ENCODE measurements at places on chromosomes 4 and X.
A peak's percentile ranks its signal among the peaks of the same experiment; 100 is the strongest.

GRCh38 chr4:125135652-125136051, 179.1 kb upstream of the FAT4 start:
- no peak for DNase-seq

- no peak for DNase-seq
Measured at GRCh38 chrX:99397879-99398278, 1012.2 kb downstream of the PCDH19 start.

DNA sequence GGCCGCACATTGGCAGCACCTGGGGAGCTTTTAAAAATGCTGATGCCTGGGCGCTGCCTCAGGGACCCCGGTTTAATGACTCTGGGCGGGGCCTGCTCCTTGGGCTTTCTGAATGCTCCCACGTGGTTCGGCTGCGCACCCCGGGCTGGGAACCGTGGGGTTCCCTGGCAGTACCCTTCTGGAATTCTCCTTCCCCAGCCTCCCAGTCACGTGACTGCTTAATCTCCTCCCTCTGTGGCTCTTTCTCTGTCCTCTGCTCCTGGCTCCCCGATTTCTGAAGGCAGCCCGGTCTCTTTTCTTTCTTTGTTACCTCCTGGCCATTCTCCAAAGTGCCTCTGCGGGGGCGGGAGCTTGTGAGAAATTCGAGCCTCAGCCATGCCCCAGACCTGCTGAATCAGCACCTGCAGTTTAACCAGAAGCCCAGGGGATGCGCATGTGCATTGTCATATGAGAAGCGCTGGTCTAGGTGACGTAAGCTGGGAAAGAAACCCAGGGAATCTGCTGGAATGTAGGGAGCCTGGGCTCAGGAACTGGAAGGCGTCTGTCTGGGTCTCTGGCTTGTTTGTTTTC, 16.6 kb downstream of the CLCN4 start:
- no peak for DNase-seq

DNA sequence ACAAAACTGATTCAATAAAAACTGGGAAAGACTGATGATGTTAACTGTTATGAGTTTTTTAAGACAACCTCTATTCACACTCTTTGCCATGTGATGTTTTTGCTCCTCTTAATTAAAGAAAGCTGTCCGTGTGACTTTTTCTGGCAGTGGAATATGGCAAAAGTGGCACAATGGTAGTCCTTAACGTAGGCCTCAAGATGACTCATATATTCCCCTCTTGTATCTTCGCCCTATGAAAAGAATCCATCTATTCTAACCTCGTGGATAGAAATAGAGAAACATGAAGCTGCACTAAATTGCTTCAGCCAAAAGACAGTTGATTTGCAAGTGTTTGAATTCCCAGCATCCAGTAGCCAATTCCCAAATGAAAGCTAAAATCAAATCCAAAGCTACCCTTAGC, 603.8 kb upstream of the PCDH7 start:
- no peak for DNase-seq

- no peak for DNase-seq
Measured at GRCh38 chrX:82757614-82758013, 750.5 kb upstream of the POU3F4 start.

DNA sequence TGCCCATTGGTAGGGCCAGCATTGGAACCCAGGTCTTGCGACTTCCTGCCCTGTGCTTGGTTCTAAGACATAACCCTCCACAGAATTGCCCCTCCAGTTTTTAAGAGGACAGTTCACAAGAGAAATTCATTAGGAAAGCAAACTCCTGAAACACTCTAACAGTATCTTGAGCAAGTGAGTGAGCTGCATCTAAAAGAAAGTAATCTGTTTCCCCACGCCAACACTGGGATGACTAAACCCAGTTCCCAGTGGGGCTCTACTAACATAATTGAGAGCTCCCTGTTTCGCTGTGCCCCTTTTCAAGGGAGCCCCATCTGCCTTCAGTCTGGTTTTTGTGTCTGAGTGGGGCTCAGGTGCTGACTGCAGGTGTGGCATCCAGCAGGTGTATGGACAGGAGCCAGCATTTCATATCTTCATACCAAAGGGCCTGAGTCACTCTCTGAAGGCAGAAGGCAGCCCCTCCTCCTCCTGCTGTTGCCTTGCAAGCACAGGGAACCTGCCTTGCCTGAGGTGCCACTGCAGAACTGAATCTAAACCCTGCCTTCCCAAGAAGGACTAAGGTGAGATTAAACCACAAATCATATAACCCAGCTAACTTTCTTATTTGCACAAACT, 8.0 kb downstream of the AMOT start:
- peak; percentile 60 for DNase-seq

- peak; percentile 49 for DNase-seq
Measured at GRCh38 chr4:48375651-48376304, 34.4 kb downstream of the SLAIN2 start.

DNA sequence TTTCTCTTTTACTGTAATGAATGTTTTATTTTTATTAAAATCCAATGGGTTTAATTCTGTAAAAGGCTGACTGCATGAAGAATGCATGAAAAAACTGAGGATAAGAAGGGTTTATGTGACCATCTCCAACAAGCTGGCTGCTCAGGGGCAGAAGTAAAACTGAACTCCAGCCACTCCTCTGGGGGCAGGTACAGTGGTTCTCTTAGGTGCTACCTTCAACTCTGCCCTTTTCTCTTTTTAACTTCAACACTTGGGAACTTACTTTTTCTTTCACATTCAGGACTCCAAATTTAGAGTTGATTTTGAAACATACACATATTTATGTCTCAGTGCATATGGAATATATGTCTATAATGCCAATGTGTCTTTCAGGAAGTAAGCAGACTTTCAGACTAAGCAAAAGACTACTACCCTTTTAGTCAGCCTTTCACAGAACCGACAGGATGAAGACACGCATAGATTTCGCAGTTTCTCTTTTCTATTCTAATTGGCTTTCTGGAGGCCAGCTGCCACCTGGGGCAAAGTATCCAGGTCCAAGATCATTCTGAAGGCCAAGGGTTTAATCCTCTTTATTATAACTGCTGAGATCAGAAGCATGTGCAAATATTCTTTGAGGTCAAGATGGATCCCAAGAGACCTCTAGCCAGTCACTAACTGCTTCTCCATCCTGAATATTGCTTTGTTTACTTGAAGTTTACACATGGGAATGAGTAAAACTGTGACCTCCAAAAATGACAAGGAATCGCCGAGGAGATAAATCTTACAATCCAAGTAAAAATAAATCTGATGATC, 30.7 kb downstream of the HS3ST1 start:
- no peak for DNase-seq

DNA sequence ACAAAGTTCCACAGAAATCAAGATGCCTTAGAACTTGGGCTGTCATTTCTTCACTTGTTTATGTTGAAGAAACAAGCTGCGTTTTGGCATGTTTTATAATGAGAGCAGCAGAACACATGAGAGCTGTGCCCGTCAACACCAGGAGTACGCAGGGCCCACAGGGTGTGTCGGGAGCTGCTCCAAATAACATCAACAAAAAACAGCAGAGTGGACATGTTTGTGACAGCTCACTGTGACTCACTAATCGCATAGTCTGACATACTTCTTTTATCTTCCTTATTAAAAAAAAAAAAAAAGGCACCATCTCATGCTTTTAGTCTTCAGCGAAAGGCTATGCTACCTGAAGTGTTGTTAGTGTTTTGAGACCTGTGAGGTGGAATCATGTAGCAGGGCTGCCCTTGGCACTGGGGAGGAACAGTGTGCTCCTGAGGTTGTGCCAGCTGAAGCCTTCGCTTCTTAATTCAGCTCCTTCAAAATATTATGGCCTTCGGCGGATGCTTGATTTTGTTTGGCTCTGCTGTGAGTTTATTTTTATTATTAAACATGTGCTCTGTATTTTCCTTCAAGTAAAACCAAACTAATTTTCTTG, 32.8 kb downstream of the FHDC1 start:
- DNase-seq = no peak

DNA sequence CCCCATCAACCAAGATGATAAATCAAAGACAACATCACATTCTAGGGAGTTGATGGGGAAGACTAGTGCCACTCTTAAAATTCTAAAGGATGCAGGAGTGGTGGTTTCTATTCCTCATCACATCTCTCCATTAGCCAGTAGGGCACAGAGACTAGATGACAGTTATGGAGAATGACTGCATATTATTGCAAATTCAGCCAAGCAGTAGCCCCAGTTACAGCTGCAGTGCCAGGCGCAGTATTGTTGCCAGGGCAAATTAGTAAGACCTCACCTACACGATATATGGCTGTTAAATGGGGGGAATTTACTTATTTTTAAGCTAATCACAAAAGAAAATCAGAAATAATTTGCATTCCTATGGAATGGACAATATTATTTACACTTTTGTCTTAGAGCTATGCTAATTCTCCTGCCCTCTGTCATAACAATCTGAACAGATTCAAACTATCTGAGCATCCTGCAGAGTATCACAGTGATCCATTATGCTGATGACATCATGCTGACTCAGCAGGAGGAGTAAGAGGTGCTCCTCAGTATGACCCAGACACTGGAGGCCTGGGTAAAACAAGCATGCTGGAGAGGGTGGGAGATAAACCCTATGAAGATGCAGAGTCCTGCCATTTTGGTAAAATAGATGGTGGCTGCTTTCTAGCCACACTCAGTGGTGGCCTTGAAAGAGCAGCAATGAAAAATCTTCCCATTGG, 24.7 kb downstream of the ETNPPL start:
- DNase-seq = no peak

GRCh38 chr4:148259841-148260240, 182.4 kb downstream of the NR3C2 start:
- DNase-seq = no peak

- DNase-seq = no peak
Measured at GRCh38 chr4:113684534-113685091, 76.9 kb downstream of the CAMK2D start.

DNA sequence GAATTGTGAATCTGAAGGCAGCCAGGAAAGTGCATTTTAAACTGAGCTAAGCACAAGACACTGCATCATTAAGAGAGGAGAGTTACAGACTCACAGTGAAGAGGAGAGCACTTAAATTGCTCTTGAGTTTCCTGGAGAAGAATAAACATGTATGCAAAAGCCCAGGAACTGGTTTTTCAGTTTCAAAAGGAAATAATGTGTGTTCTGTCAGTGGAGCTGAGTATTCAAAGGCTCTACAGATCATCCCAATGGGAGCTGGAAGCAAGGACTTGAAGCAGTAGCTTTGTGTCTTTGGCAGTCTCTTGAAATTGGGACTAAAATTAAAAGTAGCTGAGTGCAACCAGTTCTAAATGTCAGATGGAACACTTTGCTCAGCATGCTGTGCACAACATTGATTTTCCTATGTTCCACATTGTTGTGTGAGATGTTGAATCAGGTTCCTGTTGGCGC, 147.5 kb upstream of the ANK2 start:
- peak; percentile 4 for DNase-seq

DNA sequence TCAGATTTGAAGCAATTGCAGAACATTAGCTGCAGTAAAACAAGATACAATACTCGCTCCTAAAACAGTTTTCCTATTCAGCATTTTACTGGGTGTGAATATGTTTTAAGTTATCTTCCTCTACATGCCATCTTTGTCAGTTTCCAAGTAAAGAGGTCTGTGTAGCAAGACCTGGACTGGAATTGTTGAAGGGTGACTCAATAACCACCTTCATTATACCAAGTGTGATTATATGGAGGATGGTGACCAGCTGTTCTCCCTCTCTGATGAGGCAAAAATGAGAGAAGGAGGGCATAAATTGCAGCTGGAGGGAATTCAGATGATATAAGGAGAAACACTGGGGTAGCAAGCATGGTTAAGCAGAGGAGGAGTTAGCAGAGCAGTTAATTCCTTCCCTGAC, 922.1 kb upstream of the SLIT2 start:
- no peak for DNase-seq

DNA sequence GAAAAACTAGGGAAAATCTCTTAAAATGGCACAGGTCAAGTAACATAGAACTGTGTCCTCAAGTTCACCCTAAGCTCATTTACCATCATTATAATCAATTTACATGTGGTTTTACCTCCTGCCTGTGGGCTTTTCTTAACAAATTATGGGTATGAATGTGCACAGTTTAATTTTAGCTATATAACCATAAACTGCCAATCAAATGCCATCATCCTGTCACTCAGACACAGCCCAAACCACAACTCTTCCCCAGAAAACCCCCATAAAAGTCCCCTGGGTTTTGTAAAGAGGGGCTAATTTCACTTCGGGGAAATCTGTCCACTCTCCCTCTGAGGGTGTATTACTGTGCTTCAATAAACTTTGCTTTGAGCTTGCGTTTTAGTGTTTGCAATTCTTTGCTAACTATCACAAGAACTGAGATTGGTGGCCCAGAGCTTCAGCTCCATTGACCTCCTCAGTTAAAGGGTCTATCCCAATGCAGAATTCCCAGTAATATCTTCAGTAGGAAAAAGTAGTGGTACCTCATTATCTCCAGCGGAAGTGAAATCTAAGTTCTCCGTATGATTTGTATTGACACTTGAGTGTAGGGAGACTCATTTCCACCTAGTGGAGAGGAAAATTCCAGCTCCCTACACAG, 394.6 kb downstream of the SPOCK3 start:
- no peak for DNase-seq

DNA sequence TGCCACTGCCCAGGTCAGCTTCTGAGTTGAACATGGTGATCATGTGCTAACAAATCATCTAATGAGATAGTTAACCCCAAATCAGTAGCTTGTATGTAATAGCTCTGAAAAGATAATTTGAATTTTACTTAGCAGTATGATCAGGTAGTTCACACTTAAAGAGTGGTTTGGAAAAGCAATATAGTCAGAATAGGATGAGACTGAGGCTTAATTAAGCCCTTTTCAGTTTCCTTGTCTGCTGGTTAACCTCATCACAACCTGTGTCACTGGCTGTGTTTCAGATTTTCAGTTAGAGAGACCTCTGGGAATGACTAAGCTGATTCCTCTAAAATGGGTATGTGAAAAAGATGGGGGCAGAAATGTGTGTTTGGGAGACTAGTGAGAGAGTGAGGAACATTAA, 38.1 kb downstream of the GPR174 start:
- no peak for DNase-seq

DNA sequence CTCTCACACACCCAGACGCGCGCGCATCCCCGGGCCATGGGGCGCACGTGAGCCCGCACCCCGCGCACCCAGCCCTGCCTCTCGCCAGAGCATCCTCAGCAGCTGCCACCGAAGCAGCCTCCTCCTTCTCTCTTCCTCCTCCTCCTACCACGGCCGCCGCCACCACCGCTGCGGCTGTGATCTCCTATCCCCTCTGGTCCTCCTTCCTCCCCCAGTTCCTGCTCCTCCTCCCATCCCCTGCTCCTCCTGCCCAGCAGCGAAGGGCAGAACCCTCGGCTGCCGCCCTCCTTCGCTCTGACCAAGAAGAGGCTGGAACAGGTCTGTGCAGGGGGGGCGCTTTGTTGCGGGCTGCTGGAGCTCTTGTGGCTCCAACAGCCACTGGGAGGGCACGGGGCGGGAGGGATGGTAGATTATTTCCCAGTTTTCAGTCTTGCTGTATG, 148.7 kb upstream of the CHRDL1 start:
- peak; percentile 57 for DNase-seq
